ENCODE measurements at places on chromosomes 13 and 19.

- DNase-seq: no peak
Observed at GRCh38 chr13:48400850-48401291, 12.0 kb downstream of the LPAR6 start.

DNA sequence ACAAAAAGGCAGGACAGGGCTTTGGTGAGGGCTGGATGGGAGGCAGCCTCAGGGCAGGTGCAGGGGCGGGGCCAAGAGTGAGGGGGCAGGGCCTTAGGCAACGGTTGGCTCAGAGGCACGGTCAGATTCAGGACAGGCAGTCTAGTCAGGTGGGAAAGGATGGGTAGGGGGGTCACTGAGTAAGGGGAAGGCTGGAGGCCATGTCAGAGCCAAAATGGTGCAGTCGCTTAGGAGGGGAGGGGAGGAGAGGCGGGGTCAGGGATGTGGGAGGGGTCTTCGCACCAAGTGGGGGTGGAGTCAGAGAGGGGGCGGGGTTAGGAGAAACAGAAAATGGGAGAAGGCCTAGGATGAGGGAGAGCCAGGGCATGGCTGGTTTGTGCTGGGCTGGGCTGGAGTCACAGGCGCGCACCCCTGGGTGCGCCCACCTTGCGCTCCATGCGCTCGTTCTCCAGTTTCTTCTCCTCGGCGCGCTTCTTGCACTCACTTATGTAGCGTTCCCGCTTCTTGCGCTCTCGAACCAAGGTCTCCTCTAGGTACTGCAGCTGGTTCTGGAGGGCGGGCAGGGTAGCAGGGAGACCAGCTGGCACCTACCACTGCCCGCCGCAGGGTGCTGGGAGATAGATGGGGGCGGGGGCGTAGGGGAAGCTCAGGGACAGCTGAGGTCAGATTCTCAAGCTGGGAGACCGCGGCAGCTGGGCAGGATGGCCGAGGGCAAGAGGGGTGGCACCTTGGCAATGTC is 6.8 kb upstream of the RGL3 start:
- no peak for DNase-seq

DNA sequence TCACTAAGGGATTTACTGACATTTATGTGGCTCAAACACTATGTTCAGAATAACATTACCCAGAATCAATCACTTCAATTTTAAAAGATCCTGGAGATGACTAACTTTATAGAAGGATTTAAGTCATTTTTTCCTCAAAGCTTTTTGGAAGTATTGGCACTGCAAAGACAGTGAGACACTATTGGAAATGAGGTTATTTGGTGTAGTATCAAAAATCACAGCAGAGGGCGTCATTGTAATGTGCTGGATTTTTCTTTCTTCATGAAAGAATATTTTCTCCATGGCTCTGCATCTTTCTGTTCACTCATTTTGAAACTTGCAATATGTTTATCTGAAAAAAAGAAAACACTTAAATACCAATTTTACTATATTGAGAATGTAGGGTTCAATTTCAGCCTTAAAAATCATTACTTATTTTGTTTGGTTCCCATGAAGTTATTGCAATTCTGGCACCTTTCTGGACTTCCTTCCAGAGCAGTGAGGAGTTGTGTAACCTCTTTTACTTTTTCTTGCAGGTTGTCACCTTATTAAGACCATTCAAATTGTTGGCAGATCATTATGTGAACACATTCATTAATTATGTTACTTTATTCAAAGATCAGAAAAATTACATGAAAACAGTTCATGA is 3.7 kb upstream of the CSNK1A1L start:
- no peak for DNase-seq

GRCh38 chr13:107025991-107026390 is 458.1 kb upstream of the ARGLU1 start:
- no peak for DNase-seq

DNA sequence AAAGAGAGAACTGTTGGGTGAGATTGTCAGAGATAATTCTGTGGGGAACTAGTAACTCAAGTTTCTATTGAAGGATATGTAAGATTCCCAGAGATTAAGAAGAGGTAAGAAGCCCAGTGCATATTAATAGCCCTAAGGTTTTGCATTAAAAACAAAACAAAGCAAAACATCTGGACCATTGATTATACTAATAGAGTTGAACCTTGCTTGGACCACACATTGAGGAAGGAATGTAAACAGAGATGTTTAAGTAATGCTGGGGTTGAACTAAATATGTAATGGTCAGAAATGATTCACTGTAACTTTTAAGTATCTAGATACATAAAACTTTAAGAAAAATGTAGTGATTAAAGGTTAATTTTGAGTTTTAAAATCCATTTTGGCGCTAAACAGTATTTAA is 1770.0 kb downstream of the PCDH9 start:
- DNase-seq: no peak
